Tongue (tissue), 3 donors: ENCODE measurements at places on chromosomes 1 and 21. TPM values are rescaled to one million over a fixed set of nuclear protein-coding genes. Genes with fewer than 3 reads are reported as not detected.

- DNase-seq: no peak
These were observed 139.1 kb upstream of the TIAM1 start for GRCh38 chr21:31483146-31483545.

DNA sequence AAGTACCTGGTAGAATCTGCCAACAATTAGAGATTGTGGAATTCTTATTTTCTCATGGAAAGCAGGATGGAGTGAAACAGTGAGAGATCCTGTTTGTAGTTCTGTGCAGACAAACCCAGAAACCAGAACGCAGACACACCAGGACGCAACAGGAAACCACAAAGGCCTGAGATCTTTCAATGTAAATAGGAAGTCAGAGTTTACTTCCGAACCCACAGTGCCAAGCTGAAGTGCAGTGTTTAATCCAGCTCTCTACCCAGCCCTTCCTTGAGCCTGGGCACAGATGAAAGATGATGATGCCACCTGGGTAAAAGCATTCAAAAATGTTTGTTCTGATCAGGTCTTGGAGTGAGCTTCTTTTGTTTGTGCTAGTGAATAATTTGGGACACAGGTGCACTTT is 244.2 kb upstream of the HOOK1 start:
- no peak for DNase-seq

GRCh38 chr1:21633141-21633755 is 35.9 kb downstream of the RAP1GAP start:
- no peak for DNase-seq

GRCh38 chr1:181043025-181043888 is 9.5 kb downstream of the MR1 start:
- DNase-seq: peak; percentile 18

DNA sequence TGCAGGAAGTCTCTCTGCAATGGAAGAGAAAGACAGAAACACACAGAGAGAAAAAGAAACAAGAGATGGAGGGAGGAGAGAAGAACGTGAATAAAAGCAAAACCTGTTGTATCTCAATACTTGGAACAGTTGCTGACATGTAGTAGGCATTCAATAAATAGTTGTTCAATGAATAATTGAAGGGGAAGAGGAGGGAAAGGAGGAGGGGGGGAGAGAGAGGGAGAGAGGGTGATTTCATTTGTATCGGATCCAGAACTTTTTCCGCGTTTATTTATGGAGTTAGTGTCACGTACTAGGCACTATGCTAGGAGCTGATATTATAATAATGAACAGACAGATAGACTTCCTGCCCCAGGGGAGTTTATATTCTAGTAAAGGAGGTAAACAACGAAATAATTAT is 144.1 kb downstream of the OMA1 start:
- no peak for DNase-seq

DNA sequence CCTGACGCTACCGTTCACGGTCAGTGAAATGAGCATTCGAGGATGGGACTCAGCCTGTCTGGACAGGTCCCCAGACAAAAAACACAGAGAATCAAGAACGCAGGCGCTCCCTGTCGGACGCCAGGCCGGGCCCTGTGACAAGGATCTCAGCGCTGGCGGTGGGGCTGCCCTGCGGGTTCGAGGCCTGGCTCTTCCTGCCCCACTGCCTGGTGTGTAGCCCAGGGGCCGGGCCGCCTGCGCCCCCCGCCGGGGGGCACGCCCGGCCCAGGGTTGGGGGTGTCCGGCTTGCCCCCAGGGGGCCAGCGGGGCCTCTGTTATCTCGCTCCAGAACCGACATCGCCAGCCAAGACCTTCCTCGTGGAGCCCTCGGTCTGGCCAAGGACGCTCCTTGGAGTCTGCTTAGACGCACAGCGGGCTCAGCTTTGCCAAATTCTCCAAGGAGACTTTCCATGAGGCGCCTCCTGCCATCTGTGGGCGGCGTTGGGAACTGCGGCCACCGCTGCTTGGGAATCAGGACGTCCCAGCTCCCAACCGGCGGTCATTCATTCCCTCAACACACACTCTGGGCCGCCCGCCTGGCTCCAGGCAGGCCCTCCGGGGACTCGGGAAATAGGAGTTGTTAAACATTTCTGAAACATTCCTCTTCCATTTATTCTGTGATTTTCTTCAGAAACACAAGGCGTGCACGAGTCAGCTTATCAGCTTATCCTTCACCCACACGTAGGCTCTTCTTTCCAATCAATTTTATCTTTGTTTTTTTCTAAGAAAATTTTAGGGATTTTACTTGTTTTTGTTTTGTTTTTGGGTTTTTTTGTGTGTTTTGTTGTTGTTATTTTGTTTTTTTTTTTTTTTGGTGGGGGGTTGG is 11.3 kb upstream of the RIPK4 start:
- DNase-seq: peak; percentile 93

GRCh38 chr1:46043458-46044017 is 88.9 kb downstream of the PIK3R3 start:
- no peak for DNase-seq

DNA sequence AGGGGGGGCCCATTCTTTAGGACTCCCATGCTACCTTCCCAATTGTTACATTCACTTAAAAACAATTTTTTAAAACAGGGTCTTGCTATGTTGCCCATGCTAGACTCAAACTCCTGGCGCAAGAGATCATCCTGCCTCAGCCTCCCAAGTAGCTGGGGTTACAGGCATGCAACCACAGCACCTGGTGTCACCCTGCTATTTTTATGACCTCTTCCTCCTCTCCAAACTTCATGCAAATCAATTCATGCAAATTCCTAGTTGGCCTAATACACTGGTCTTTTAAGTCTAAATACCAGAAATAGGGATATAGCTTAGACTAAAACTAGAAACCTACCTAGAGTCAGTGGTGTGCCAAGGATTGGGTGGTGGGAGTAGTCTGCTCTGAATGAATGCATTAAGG is 30.1 kb downstream of the CDKN2C start:
- DNase-seq: no peak

Gene NRIP1
- total RNA-seq: 99.2 TPM

- no peak for DNase-seq
These were observed 25.1 kb downstream of the C2CD2 start for GRCh38 chr21:41928621-41929220.
